ENCODE measurements at places on chromosomes 11 and 22.

GRCh38 chr11:94283678-94284077, 20.7 kb upstream of the IZUMO1R start:
- DNase-seq: no peak

GRCh38 chr22:49812838-49813237, 14.8 kb downstream of the BRD1 start:
- DNase-seq: no peak

GRCh38 chr11:109892321-109892794, 200.8 kb upstream of the ZC3H12C start:
- no peak for DNase-seq

- no peak for DNase-seq
Measured at GRCh38 chr11:28702450-28702790, 594.2 kb downstream of the METTL15 start.

- no peak for DNase-seq
Measured at GRCh38 chr11:111422494-111423249, 43.6 kb upstream of the POU2AF1 start.

GRCh38 chr11:56750190-56750589, 1.7 kb upstream of the OR9G4 start:
- DNase-seq: no peak

GRCh38 chr11:44973632-44974401, 23.1 kb upstream of the TP53I11 start:
- no peak for DNase-seq

- DNase-seq: no peak
Measured at GRCh38 chr11:86147004-86147403, 78.1 kb upstream of the PICALM start.

DNA sequence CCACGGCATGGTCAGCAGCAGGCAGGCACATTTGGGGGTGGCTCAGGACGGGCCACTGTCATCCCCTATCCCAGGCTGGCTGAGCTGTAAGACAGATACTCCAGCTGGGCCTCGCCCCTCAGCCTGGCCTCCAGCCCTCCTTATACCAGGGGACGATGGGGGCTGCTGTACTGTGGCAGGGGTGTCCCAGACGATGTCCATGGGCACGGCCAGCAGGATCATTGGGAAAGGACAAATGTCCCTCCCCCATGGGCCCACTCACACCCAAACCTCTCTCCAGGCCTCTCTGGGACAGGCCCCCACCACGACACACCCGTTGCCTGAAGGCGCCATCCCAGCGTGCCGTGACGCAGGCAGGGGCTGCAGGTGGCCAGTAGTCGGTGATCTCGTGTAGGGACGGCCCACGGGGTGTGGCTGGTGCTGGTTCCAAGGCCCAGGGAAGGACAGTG, 1.5 kb upstream of the IL17REL start:
- no peak for DNase-seq

DNA sequence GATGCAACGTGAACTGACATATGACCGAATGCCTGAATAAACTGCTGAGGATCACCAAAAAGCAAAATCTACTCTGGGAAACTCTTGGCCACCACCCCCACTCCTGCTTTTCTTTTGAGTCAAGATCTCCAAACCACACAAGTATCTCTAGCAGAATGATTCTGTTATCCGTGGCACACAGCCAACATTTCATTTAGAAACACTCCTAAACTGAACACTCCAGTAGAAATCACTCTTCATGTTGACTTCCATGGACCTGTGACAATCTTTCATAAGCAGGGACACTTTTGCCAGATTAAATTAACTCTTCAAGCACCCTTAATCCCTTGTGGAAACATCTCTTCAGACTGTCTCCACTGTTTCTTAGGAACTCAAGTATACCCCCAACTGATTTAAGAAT, 44.4 kb downstream of the VSIG10L2 start:
- no peak for DNase-seq

DNA sequence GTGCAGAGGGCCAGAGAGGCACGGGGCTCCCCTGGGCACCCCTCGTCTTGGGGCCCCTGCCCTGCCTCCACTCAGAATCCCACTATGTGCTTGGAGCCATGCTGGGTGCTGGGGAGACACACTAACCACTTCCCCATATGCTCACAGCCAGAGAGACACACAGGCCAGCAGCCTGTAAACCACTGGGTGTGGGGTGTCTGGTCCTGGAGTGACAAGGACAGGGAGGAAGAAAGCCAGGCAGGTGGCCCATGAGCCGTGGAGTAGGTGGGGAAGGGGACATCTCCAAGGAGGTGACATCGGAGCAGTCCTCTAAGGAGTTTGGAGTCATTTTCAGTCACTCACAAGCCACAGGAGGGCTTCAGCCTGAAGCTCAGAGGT, 58.9 kb downstream of the CDKN1C start:
- no peak for DNase-seq

DNA sequence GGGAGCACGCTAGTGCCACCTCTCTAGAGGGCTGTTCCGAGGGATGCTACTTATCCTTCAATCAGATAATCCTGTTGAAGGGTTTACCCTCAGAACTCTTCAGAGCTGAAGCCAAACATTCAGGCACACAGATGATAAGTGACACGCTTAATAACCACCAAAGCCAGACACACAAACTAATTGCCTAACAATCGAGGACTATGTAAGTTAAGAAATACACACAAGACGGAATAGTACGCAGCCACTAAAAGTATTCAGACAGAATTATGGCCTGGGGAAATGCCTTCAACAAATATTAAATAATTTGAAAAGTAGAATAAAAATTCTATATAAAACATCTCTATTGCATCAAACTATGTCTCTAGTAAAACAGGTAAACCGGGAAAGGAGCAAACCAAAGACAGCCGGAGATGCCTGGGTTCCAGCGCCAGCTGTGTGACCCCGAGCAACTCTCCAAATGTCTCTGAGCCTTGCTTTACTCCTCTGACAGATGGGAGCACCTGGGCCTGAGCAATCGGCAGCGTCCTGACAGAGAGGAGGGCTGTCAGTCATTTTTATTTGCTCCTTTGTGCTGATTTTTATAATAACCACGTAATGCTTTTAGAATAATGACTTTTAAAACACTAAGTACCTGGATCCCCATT, 11.3 kb downstream of the LRFN4 start:
- no peak for DNase-seq

- no peak for DNase-seq
Measured at GRCh38 chr11:103623933-103624332, 412.5 kb upstream of the DDI1 start.

DNA sequence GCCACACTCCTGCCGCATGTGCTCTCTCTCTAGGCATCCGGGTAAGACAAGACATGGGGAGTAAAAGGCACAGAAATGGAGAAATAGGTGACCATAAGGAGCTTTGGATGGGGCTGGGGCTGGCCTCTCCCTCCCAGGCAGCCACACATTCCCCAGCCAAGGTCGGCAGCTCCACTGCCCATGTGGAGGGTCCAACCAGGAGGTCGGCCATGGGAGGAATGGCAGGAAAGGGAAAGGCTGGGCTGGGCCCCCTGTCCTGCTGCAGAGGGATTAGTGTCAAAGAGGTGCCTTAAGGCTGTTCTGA, 460 bp upstream of the MUC5AC start:
- DNase-seq: no peak

- DNase-seq: no peak
Measured at GRCh38 chr11:34624069-34624468, 3.2 kb downstream of the EHF start.

DNA sequence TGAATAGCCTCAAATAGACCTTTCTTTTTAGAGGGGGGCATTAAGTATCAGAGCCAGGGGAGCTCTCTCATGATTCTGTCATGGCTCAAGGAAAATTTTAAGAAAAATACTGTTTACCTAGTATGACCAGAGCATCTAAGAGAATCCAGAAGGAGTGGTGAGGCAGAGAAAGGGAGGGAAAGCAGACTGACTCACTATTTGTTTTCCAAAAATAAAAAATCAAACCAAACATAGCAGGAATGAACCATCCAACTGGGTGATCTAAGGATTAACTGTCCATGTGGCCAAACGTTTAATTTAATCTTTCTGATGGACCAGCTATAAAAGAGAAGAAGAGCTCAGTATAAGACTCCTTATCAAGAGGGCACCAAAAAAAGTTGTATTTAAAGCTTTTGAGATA, 70.8 kb downstream of the GAB2 start:
- no peak for DNase-seq

- DNase-seq: peak; percentile 6
Measured at GRCh38 chr11:45332276-45332934, 46.3 kb upstream of the SYT13 start.

GRCh38 chr11:2724104-2724503, 24.3 kb upstream of the KCNQ1OT1 start:
- no peak for DNase-seq

DNA sequence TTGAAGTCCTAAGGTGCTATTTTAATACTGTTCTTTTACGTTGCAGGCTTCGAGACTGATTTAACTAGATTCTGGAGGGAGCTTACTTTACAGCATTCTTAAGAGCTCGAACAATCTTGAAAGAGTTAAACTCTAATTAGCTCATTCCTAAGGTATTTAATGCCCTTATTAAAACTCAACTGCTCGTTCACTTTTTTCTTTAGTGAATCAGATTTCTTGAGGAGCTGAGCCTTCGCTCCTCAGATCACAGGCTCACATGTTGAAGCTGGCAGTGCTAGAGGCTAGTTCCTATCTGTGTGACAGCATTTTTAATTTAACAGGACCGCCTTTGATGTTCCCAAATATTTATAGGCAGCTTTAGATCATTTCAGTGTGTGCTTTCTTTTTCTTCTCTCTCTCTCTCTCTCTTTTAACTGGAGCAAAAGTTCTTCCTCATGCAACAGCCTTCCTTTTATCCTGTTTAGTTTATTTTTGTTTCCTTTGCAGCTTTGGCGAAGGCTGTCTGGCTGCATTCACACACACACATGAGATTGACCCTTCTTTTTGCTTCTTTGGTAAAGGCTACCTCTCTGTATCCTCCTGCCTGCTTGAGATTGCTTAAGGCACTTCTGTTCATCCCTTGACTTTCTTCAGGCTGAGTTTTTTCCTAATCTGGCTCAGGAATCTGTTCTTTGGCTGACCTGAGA, 21.0 kb downstream of the ZNRF3 start:
- DNase-seq: no peak

DNA sequence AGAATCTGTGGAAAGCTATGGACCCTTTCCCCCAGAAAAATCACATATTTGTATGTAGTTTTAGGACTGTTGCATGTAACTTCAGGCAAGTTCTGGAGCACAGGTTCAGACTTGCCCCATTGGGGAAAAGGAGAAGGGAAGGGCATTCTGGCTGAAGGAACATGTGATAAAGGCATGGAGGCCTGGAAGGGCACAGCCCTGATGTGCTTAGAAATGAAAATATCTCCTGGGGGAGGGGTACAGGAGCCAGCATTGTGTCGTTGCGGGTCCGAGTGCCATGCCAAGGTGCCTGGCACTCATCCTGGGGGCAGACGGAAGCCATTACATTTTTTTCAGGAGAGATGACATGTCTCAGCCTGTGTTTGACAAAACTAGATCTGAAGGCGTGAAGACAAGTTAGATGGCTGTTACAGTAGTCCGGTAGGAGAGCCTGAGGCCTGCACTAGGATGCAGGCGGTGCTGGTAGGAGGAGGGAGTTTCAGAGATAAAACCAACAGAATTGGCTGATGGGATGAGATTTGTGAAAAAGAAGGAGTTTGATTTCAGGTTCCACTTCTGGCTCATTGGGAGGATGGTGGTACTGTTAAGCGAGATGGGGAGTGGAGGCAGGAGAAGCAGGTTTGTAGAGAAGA, 96.9 kb downstream of the TEAD1 start:
- no peak for DNase-seq

DNA sequence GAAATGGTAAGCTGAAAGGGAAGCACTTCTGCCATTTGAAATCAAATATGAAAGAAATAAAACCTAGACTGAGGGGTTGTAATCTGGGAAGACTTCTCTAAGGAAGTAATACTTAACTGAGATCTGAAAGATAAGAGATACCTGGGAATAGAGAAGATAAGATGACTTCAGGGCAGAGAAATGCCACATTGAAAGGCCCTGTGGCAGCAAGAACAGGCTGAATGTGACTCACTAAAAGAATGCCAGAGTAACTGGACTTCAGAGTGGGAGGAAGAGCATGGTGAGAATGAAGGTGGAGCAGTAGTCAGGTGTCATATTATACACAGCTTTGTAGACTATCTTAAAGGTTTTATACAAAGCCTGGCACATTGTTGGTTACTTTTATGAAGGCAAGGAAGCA, 17.6 kb downstream of the CALCA start:
- no peak for DNase-seq

DNA sequence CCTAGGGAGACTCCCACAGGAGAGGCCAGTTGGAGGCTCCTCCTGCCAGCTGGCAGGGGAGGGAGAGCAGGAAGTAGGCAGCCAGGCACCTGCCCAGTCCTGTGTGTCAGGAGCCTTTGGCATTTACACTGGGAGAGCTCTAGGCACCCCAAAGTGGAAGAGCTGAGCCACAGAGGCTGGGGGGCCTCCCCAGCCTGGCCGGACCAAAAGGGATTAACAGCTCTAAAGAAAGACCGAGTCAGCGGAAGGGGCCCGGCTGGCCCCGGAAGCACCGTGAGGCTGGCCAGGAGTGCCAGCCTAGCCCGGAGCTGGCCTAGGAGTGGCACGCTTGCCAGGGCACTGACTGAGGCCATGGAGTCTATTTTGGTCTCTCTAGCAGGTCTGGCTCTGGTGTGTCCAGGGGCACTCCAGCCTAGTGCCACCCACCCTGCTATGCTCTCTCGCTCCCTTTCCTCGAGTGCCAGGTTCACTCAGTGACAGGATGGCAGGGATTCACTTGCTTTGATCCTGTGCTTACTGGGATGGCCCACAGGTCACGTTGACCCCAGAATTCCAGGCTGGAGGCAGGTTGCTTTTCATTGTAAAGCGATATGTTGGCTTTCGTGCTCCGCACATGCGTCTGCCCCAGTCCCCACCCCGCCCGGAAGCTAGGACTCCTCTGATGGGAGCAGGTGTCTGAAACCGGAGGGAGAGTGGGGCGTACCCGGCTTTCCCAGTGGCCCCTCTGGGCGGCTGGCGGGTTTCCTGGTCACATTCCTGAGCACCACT, 3.3 kb upstream of the KMT5B start:
- DNase-seq: no peak

DNA sequence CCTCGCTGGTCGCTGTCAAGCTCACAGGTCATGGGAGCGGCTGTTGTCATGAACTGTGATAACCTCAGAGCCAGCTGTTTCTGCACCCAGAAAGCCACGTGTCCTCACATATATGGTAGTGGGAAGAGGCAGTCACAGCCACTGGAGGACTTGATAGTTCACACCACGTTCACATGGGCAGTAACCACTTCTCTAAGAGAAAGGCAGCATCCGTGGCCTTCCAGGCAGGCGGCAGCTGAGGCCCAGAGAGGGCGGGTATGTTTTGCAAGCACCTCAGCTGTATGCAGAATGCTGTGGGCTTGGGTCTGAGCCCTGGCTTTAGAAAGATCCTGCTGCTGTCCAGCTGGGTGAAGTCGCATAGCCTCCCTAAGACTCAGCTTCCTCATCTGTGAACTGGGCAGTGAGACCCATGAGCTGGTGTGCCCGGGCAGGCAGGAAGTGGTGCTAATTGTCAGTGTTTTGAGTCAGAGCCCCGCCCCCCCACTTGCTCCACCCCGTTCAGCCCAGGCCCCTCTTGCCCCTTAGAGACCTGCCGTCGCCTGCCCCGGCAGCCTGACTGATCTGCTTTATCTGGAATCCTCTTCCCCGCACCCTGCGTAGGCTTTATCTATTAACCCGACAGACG, 13.3 kb downstream of the TTC38 start:
- DNase-seq: no peak
